ENCODE measurements at places on chromosomes 7 and 10.

DNA sequence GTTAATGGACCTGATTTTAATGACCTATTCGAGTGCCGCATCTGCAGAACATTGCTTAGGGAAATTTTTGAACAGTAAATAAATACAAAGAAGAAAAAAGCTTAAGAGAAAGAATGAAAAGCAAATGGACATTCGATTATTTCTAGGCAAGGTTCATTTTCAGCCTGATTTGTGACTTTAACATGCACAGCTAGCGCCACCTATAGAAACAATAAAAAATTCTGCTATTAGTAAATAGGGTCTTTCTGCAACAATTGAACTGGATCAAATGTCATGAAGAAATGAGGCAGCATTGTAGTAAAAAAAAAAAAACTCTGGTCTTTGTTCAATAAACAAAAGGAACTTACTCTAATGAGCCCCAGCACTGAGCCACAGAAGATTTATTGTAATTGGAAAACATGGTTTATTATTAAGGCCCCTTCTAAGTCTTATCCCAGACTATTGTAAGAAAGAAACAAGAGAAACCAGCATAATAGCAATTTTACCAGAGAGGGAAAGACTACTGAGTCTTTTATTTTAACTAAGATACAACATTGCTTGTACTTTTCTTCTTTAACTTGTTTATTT lies 41.4 kb upstream of the GHITM start:
- DNase-seq = no peak

DNA sequence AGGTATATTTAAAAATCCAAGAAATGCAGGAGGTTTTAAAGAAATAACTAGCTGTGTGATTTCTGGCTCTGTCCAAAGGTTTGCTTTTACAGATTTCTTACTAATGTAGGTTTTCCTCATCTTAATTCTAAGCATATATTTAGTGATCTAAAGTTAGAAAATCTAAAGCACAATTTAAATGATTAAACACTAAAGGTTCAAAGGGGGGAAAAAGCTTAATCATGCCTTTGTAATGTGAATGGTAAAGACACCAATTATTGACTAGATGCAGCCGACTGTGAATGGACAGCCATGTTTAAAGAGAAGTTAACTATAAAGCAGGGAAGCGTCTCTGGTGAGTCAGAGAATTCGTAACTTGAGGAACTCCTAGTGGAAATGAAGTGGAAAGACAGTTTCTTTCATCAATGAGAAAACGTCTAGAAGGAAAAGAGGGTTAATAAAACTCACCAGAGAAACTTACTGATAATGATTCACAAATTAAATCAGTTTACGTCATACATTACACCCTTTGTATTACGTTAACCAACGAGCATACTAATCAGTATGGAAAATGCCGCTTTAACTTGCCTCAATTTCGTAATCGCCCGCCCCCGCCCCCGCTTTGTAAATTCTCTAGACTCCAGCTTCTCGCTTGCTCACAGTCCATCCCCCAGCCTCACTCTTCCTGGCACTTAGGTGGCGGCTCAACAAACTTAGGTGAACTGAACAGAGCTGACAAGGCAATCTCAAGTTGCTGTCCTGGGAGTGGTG lies 1.1 kb upstream of the HBP1 start:
- no peak for DNase-seq

- no peak for DNase-seq
Measured at GRCh38 chr7:10034843-10035556, 938.7 kb upstream of the PHF14 start.

DNA sequence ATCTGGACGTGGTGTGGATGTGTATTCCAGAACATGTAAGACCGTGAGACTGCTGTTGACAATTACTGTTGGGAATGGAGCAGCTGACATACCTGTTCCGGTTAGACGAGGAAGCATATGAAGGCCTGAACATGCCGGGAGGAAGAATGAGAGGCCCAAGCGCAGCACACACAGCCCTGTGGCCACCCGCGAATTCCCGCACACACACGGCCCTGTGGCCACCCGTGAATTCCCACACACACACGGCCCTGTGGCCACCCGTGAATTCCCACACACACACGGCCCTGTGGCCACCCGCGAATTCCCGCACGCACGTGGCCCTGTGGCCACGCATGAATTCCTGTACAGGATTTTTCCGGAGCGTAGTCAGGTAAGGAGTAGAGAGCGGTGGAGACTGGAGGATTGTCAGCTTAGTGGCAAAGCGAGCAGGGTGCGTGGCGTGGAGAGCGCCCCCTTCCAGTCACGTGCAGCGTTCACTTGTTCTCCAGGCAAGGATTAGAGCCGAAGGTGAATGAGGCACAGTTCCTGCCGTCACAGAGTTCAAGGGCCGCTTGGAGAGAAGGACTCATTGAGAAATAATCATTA lies 9.5 kb upstream of the SUN1 start:
- DNase-seq = no peak

- no peak for DNase-seq
Measured at GRCh38 chr7:117470777-117471176, 9.0 kb upstream of the CFTR start.

DNA sequence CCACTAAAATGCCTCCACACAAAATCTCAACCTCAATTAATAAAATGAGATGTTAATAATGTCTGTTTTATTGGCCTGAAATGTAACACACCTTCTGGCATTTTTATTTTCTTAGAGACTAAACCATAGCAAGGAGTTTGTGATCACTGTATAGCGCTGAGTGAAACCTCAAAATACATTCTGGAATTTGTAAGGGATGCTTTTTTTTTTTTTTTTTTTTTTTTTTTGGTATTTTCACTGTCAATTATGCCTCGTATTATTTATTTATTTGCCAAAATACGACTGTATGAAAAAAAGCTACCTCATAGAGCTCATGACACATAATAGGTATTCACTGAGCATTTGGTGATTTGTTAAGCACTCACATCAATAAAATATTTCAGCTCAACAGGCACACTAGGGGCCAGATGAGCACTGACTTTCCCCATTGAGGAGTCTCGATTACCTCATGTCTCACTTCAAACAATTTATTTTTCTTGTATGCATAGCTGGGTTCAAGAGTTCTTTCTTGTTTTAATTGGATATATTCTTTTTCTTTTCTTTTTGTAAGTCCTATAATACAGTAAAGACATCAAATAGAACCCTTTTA lies 36.5 kb downstream of the SEMA3C start:
- no peak for DNase-seq

DNA sequence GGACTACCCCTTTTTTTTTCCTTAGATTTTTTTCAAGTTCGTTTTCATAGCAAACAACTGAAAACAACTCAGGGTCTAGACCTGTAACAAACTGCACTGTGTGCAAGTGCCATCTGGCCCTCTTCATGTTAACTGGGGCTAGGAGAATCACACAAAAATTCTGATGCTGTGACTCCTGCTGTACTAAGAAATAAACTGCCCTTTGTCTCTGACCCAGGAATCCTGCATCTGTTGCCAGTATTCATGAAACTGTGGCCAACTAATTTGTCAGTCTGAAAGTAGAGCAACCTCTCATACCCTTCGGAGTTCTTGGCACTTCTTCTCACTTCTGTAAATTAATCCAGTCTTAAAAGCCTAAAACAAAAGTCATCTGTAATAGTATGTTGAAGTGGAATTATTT lies 218.4 kb upstream of the PCDH15 start:
- no peak for DNase-seq

GRCh38 chr10:110035070-110035921 lies 27.5 kb downstream of the ADD3 start:
- no peak for DNase-seq

- no peak for DNase-seq
Measured at GRCh38 chr7:134758981-134759380, 20.5 kb upstream of the CALD1 start.

DNA sequence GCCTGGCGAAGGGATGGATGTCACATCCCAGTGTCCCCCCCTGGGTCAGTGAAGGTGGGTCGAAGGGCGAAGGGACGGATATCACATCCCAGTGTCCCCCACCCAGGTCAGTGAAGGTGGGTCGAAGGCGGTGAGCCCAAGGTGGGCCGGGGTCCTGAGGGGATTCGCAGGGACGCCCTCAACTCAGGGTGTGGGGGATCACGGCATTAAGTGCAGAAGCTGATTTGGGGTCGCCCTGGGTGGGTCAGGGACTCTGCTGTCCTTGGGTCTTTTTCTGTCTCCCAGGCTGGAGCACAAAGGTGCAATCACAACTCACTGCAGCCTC lies 21.9 kb downstream of the ADAP1 start:
- no peak for DNase-seq

GRCh38 chr10:13998163-13998835 lies 332.4 kb downstream of the FRMD4A start:
- DNase-seq = no peak

GRCh38 chr10:104232613-104233102 lies 494 bp upstream of the CFAP43 start:
- DNase-seq = no peak

DNA sequence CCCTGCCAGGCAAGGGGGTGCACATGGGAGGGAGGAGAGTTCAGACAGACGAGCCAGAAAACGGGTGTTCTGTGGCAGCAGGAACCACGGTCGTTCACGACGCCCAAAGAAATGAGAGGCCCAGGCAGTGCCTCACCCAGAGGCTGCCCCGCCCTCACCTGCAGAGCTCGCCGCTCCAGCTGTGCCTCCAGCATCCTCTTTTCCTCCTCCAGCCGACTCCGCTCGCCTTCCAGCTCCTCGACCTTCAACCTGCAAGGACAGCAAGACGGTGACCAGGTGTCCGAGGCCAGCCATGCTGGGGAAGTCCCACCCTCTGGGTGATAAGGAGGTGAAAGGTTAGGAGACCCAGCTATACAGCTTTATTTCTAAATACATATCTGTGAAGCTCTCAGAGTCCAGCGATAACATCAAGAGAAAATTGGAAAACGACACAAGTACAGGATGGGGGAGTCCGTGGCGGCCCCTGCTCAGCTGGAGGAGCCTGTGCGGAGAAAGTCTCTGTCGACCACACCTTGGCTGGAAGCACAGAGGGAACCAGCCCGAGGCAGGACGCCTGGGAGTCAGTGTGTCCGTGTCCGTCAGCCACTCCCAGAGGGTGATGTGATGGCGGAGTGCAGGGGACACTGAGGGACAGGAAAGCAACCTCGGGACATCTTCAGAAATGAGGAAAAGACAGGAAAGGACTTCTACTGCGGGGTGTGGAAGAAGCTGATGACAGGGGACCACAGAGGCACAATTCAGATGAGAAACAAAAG lies 275.1 kb downstream of the MAD1L1 start:
- DNase-seq = no peak

- DNase-seq = no peak
Measured at GRCh38 chr7:69692611-69693010, 94.3 kb downstream of the AUTS2 start.

DNA sequence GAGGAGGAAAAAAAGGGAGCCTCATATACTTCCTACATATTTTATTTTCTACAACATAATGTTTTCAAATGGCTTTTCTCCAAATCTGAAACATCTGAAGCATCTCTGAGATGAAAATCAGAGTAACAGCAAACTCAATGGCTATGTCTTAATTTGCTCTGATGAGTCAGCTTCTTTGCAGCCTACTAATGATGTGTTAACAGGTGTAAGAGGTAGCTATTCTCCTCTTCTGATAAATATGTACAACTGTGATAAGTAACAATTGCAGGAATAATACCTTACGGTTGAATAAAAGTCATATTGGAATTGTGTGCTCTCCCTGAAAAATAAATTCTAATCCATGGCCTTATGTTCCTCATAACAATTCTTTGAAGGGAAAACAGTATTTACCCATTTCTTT lies 45.2 kb downstream of the GNAT3 start:
- DNase-seq = no peak

- DNase-seq = no peak
Measured at GRCh38 chr7:25586513-25586912, 358.2 kb upstream of the NPVF start.

DNA sequence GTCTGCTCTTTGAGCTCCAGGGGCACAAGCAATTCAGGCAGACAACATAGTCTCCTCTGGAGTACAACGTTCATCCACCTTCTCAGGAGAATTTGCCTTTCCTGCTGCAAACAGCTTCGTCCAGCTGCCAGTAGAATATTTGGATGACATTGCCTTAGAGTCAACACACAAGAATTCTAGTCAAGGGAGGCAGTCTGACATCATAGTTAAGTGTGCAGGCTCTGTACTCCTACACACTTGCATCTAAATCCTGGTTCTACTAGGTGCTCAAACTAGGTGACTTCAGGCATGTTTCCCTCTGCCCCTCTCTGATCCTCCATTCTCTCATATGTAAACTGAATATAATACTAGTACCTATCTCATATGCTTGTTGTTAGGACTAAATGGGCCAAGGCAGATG lies 314.8 kb downstream of the HPSE2 start:
- DNase-seq = no peak

DNA sequence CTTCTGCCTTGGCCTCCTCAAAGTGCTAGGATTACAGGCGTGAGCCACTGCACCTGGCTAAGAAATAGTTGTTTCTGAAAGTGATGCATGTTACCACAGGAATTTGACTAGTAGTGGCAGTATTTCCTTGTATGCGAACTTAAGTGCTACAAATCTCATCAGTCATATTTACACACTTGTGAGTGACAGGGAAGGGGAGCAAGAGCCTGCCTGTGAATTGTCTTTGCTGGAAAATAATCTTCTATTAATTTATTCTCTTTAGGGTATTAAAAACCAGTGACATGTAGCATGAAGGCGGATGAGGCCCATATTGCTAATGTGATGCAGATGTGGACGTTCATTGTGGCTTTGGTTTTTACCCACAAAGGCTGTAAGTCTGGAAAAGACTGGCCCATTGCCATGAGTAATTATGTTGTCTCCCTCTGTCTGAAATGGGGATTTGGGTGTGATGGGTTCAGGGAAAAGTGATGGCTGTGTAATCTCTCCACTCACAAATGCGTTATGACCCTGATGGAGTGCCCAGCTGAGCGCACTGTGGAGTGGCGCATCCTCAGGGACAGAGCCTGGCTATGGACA lies 97.6 kb downstream of the CCNY start:
- no peak for DNase-seq

GRCh38 chr10:77463967-77464745 lies 173.5 kb downstream of the KCNMA1 start:
- DNase-seq = no peak

- DNase-seq = no peak
Measured at GRCh38 chr10:127913368-127913759, 6.5 kb downstream of the PTPRE start.

DNA sequence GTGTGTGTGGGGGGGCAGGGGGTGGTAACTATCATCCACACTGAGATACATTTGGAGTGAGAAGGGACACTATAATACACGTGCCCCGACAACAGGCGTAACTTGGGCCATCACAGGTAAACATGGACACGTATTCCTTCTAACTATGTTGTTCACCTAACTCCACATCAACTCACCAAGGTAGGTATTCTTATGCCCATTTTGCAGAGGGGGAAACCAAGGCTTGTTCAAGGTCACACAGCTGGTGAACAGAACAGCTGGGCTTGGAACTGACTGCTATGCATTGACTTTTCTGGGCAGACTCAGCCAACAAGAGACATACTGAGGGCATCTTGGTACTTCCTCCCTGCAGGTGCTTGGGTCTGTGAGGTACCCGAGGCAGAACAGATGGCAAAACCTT lies 170.1 kb downstream of the ADAM12 start:
- DNase-seq = no peak

DNA sequence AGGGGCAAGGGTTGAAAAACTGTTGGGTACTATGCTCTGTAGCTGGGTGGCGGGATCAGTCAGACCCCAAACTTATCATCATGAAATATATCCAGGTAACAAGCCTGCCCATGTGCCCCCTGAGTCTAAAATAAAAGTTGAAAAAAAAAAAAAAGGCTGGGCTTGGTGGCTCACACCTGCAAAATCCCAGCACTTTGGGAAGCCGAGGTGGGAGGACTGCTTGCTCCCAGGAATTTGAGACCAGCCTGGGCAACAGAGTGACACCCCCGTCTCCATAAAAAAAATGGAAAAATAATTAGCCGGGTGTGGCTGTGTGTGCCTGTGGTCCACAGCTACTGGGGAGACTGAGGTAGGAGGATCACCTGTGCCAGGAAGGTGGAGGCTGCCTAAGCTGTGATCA lies 83.5 kb downstream of the VIPR2 start:
- no peak for DNase-seq

Data from substantia nigra (tissue), 51 donors.